Left lung (tissue), 14 donors: ENCODE measurements at places on chromosomes 4 and X. TPM values are rescaled to one million over a fixed set of nuclear protein-coding genes. Genes with fewer than 3 reads are reported as not detected.

CLCN4 gene
- 11.8 TPM for total RNA-seq

PABPC1L2B gene
- total RNA-seq: not detected

- no peak overlapping the region for H3K27ac ChIP-seq
- no peaks in the 10 kb centered on the region for H3K4me1 ChIP-seq
- peaks cover 10% of the 10 kb centered on the region for H3K36me3 ChIP-seq
- no peak for DNase-seq
Observed at GRCh38 chrX:46865281-46865680, 28.4 kb downstream of the RP2 start.

- H3K4me3 ChIP-seq: peak within 1 kb of the TSS; percentile 53
- H3K27me3 ChIP-seq: peaks cover 59% of the 10 kb centered on the region
- H3K36me3 ChIP-seq: no peaks in the 10 kb centered on the region
- DNase-seq: no peak
- H3K4me1 ChIP-seq: peaks cover 28% of the 10 kb centered on the region
Observed at GRCh38 chrX:40097504-40098263, at the start of gene BCOR. BCOR (minus strand) TSS chrX:40097958; CDS start chrX:40077929, 20,029 bp downstream.

GRCh38 chrX:95059909-95060308 lies 1385.9 kb downstream of the FAM133A start:
- H3K4me3 ChIP-seq: no peak overlapping the region
- no peaks in the 10 kb centered on the region for H3K4me1 ChIP-seq
- no peak overlapping the region for H3K27ac ChIP-seq
- no peak for DNase-seq
- no peaks in the 10 kb centered on the region for H3K36me3 ChIP-seq

ATP8A1 gene
- total RNA-seq: 37.2 TPM

DNA sequence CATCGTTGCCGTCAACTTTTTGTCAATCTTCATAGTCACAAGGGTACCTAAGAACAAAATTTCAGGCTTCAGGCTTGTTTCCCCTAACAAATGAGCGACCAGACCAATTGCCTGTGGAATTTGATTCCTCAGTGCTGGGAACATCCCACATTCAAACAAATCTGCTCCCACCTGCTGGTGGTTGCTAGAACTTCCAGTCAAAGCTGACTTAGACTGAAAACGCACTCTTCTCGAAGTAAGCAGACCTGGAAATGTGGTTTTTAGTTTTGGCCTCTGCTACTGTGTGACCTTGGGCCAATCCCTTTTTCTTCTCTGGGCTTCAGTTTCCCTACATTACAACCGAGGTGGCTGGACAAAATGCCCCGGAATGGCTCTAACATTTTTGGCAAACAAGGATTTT lies 1.8 kb upstream of the GABRQ start:
- H3K36me3 ChIP-seq: no peaks in the 10 kb centered on the region
- no peak overlapping the region for H3K4me3 ChIP-seq
- DNase-seq: no peak
- H3K4me1 ChIP-seq: no peaks in the 10 kb centered on the region

DNA sequence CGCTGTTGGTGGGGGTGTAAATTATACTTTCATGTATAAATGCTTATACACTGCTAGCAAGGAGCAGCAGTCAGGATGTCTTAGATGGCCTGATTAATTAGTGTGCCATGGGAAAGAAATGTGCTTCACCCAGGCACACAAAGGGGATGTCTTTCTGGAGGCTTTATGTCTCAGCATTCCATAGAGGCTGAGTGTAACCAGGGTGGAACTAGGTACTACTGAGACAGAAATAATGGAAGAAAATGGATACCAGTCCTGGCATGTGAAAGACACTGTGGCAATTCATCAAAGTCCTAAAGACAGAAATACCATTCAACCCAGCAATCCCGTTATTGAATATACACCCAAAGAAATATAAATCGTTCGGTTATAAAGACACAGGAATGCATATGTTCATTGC lies 52.5 kb downstream of the PF4 start:
- H3K36me3 ChIP-seq: no peaks in the 10 kb centered on the region
- no peak overlapping the region for H3K27ac ChIP-seq
- H3K4me1 ChIP-seq: no peaks in the 10 kb centered on the region

DNA sequence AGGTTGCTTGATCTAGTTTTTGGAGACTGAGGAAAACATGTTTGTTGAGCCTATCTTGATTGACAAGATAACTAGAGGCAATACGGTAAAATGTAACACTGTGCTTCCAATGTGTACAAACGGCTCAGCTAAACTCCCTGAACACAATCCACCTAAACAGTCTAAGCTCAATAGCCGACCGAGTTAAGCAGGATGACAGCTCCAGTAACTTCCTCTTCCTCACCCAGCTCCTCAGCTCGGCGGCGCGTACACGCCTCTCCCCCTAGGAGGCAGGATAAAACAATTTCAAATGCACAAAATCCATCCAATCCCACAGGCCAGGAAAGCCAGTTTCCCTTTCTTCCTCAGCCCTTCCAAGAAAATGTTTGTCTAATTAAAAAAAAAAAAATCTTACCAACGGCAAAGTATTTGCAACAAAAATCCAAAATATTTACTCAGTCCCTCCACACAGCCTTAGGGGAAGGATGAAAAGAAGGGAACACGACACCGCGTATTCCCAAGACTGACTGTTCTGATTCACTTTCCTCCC lies 1.0 kb downstream of the CNOT6L start:
- H3K27ac ChIP-seq: peak overlapping the region; percentile 99
- H3K4me1 ChIP-seq: peaks cover 53% of the 10 kb centered on the region
- no peaks in the 10 kb centered on the region for H3K27me3 ChIP-seq
- no peaks in the 10 kb centered on the region for H3K36me3 ChIP-seq
- peak; percentile 93 for DNase-seq

GRCh38 chr4:98510340-98510739 lies 148.1 kb downstream of the TSPAN5 start:
- no peak overlapping the region for H3K4me3 ChIP-seq
- H3K27me3 ChIP-seq: no peaks in the 10 kb centered on the region
- no peak overlapping the region for H3K27ac ChIP-seq
- no peaks in the 10 kb centered on the region for H3K36me3 ChIP-seq
- no peak for DNase-seq

AMER1 gene
- 4.0 TPM for total RNA-seq

GRCh38 chr4:132901224-132901623 lies 247.9 kb upstream of the PCDH10 start:
- H3K27ac ChIP-seq: no peak overlapping the region
- no peak for DNase-seq

- DNase-seq: no peak
- H3K27me3 ChIP-seq: no peaks in the 10 kb centered on the region
- H3K4me1 ChIP-seq: peaks cover 31% of the 10 kb centered on the region
- H3K27ac ChIP-seq: no peak overlapping the region
- H3K4me3 ChIP-seq: no peak overlapping the region
- H3K36me3 ChIP-seq: no peaks in the 10 kb centered on the region
Observed at GRCh38 chr4:185730387-185730786, 81.6 kb downstream of the SORBS2 start.

DNA sequence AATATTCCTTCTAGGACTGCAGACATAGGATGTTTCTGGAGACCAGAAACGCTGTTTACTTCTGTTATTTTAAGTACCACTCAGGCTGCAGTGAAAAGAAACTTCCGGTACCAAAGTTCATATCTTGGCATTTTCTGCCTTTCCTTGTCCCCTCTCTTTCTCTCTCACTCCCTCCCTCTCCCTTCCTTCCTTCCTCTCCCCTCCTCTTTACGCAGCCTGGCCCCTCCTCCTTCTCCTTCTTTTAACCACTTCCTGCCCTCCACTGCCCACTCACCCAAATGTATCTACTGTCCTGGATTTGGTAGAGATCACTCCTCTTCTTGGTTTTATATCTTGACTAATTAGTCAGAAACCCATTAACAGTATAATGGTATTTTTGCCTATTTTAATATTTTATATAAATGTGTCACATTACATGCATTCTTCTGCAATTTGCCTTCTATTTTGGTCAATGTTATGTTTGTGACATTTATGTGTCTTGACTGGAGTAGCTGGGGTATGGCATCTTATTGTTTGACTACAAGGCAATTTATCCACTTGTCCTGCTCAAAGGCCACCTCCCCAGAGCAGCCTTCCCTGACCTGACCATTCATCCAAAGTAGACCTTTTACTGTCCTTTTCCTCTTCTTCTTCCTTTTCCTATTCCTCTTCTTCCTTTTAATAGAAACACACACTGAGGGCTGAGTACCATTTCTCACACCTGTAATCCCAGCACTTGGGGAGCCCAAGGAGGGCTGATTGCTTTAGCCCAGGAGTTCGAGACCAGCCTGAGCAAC lies 56.9 kb downstream of the BCOR start:
- DNase-seq: no peak
- H3K27me3 ChIP-seq: no peaks in the 10 kb centered on the region

GRCh38 chr4:107654694-107655093 lies 65.3 kb downstream of the PAPSS1 start:
- H3K27me3 ChIP-seq: no peaks in the 10 kb centered on the region
- H3K27ac ChIP-seq: no peak overlapping the region
- no peaks in the 10 kb centered on the region for H3K36me3 ChIP-seq
- DNase-seq: no peak
- H3K4me1 ChIP-seq: no peaks in the 10 kb centered on the region

GYPB gene
- total RNA-seq: not detected

GRCh38 chr4:166077782-166078181 lies 204.7 kb downstream of the TLL1 start:
- no peak for DNase-seq
- H3K4me3 ChIP-seq: no peak overlapping the region
- no peaks in the 10 kb centered on the region for H3K36me3 ChIP-seq
- H3K4me1 ChIP-seq: no peaks in the 10 kb centered on the region
- no peak overlapping the region for H3K27ac ChIP-seq
- H3K27me3 ChIP-seq: no peaks in the 10 kb centered on the region

CCKAR gene
- not detected for total RNA-seq

DNA sequence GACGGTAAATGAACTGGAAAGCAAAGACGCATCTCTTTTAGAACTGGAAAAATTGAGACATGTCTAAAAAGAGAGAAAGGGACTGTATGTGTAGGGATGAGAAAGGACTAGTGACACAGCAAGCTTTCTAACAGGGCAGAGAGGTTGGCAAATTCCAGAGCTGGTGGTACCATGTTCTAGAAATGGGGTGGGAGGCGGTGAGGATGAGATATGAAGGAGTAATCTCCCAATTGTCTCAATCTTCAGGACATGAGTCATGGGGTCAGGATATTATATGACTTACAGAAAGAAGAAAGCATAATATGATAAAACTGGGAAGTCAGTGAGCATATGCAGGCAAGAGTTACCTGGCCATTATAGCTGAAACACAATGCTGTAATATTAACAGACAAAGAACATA lies 14.2 kb downstream of the TAB3 start:
- DNase-seq: no peak
- no peak overlapping the region for H3K27ac ChIP-seq
- H3K27me3 ChIP-seq: no peaks in the 10 kb centered on the region
- H3K36me3 ChIP-seq: no peaks in the 10 kb centered on the region
- no peaks in the 10 kb centered on the region for H3K4me1 ChIP-seq

GRCh38 chr4:84362896-84363655 lies 136.0 kb downstream of the NKX6-1 start:
- H3K4me3 ChIP-seq: no peak overlapping the region
- no peak for DNase-seq
- H3K27ac ChIP-seq: no peak overlapping the region
- no peaks in the 10 kb centered on the region for H3K27me3 ChIP-seq
- no peaks in the 10 kb centered on the region for H3K4me1 ChIP-seq

TCEAL2 gene
- 4.4 TPM for total RNA-seq

EVC2 gene
- total RNA-seq: 4.1 TPM

FDCSP gene
- not detected for total RNA-seq

STIM2 gene
- total RNA-seq: 37.6 TPM

DNA sequence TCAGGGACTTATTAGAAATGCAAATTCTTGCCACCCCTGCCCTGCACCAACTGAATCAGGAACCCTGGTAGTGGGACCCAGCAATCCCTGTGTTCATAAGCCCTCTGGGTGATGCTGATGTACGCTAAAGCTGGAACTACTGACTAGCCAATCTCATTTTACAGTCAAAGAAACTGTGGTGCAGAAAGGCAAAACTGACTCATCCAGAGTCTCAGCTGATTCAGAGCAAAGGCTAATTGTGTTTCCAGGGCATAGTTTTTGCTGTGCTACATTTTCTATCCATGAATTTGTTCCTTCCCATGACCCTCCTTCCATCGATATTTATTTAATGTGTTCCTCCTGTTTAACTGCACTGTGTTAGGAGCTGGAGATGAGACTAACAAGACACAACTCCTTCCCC lies 207.5 kb downstream of the REPS2 start:
- no peak overlapping the region for H3K4me3 ChIP-seq
- H3K4me1 ChIP-seq: no peaks in the 10 kb centered on the region
- no peak overlapping the region for H3K27ac ChIP-seq
- no peak for DNase-seq
- no peaks in the 10 kb centered on the region for H3K27me3 ChIP-seq
- H3K36me3 ChIP-seq: no peaks in the 10 kb centered on the region

GRCh38 chr4:184815046-184815877 lies 10.5 kb downstream of the ACSL1 start:
- H3K4me3 ChIP-seq: peak overlapping the region; percentile 33
- H3K36me3 ChIP-seq: no peaks in the 10 kb centered on the region
- H3K4me1 ChIP-seq: peaks cover 98% of the 10 kb centered on the region
- peak overlapping the region; percentile 87 for H3K27ac ChIP-seq
- peak; percentile 89 for DNase-seq

PRDM5 gene
- 13.8 TPM for total RNA-seq

- H3K36me3 ChIP-seq: no peaks in the 10 kb centered on the region
- peaks cover 27% of the 10 kb centered on the region for H3K4me1 ChIP-seq
- H3K27ac ChIP-seq: peak overlapping the region; percentile 4
- H3K4me3 ChIP-seq: no peak overlapping the region
- H3K27me3 ChIP-seq: no peaks in the 10 kb centered on the region
Observed at GRCh38 chr4:98932539-98932938, 3.6 kb upstream of the EIF4E start.

DNA sequence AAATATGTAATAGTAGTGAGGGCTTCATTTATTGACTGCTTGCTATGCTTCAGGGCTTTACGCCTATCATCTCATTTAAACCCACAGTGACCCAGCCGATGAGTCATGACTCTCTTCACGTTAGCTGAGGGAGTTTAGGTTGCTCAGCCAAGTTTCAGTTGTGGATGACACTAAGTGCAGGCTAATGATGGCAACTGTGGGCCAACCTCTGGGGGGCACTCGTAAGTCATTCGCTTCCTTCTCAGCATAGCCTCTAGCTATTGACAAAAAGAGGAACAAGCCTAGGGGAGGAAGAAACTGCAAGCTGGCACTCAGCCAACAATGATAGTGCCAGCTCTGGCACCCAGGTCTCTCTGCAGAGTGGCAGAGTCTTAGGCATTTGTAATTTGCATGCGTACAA lies 325.0 kb downstream of the ARHGAP10 start:
- DNase-seq: peak; percentile 77
- no peaks in the 10 kb centered on the region for H3K27me3 ChIP-seq
- H3K4me3 ChIP-seq: no peak overlapping the region
- H3K36me3 ChIP-seq: no peaks in the 10 kb centered on the region

GRCh38 chr4:181258569-181258968 lies 984.6 kb upstream of the TENM3 start:
- H3K36me3 ChIP-seq: no peaks in the 10 kb centered on the region
- no peaks in the 10 kb centered on the region for H3K4me1 ChIP-seq
- no peak for DNase-seq
- H3K4me3 ChIP-seq: no peak overlapping the region
- H3K27ac ChIP-seq: no peak overlapping the region
